DMS153 (cell line): ENCODE measurements at places on chromosomes 16 and 17.

GRCh38 chr16:10950393-10950792 lies 6.0 kb downstream of the CLEC16A start:
- DNase-seq, result no peak

- no peak for DNase-seq
Measured at GRCh38 chr16:25052530-25052929, 37.4 kb upstream of the ARHGAP17 start.

GRCh38 chr17:55273579-55274354 lies 9.0 kb downstream of the HLF start:
- no peak for DNase-seq

GRCh38 chr16:24516900-24517669 lies 22.3 kb upstream of the RBBP6 start:
- DNase-seq, result peak; percentile 78

GRCh38 chr16:24045641-24046040 lies 209.9 kb downstream of the PRKCB start:
- DNase-seq, result peak; percentile 44

GRCh38 chr16:30691907-30692306 lies 7.1 kb upstream of the SRCAP start:
- DNase-seq, result no peak

DNA sequence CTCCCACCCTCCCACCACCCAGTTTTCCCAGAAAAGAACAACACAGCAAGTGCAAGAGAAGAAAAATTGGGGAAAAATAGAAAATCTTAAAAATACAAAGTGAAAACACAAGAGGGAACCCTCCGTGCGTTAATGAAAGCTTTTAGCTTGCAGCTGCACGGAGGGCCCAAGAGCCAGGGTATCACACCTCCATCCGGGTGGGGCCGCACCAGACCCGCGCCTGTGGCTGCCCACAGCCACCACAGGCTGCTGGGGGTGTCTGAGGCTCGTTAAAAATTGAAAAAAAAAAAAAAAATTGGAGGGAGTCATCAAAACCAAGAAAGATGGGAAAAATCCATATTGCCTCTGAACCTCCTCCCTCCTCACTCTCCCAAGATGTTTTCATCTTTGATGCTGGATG lies 18.6 kb downstream of the ENGASE start:
- DNase-seq, result no peak

- DNase-seq, result no peak
Measured at GRCh38 chr16:19315889-19316433, 30.4 kb downstream of the CLEC19A start.

DNA sequence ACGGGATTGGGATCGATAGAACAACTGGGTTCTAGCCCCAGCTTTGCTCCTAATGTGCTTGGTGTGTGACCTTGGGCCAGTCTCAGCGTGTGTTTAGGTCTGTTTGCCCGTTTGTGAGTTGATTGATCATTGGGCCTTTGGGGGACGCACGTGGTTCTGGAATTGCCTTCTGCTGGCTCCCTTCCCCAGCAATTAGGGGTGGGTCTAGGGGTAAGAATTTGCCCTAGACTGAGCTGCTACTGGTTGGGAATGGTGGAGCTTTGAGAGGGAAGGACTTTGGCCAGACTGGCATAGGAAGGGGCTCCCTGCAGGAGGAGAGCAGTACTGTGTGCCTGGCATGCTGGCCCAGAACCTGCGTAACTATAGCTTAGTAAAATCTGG lies 1.5 kb downstream of the SPNS2 start:
- no peak for DNase-seq

- DNase-seq, result no peak
Measured at GRCh38 chr16:27549464-27549745, 308 bp downstream of the GTF3C1 start.

DNA sequence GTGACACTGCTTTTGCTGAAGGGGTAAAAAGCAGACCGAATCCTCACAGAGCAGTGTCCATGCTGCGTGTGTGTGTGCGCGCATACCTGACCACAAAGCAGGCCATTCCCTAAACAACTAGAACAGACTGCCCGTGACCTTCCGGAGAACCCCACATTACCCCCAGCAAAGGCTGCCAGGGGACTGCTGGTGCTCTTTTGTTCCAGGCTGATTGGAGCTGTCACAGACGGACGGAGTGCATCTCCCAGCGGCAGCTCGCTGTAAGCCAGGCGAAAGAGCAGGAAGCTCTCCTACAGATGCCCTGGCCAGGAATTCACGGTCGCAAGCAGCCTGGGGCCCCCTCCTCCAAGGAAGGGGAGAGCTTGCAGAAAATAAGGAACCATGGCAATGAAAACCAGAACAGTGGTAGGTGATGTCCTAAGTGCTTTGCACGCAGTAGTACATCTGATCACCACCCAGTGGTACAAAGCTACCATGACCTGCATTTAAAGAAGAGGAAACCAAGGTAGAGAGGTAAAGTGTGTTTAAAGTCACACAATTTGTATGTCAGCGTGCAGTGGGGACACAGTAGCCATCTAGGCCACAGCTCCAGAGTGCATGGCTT lies 153.4 kb upstream of the DYNLRB2 start:
- no peak for DNase-seq

DNA sequence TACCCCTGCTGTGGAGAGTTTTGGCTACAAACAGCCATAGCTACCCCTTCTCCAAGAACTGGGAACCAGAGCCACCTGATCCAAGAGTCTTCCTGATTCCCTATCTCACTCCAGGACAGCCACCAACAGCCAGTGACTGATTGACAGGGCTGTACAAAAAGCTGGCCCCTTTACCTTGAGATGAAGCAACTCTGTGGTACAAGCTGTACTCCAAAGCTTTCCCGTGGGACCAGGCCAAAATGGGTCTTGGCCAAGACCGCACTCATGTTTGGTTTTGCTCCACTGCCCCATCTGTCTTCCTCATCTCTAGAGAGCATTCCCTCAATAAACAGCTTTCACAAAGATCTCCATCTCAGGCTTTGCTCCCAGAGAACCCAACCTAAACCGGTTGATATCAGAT lies 43.6 kb downstream of the RNF157 start:
- DNase-seq, result no peak

GRCh38 chr16:89052890-89053724 lies 40.5 kb upstream of the ACSF3 start:
- DNase-seq, result peak; percentile 95

- DNase-seq, result peak; percentile 29
Measured at GRCh38 chr17:78745407-78746088, 36.5 kb downstream of the CYTH1 start.

DNA sequence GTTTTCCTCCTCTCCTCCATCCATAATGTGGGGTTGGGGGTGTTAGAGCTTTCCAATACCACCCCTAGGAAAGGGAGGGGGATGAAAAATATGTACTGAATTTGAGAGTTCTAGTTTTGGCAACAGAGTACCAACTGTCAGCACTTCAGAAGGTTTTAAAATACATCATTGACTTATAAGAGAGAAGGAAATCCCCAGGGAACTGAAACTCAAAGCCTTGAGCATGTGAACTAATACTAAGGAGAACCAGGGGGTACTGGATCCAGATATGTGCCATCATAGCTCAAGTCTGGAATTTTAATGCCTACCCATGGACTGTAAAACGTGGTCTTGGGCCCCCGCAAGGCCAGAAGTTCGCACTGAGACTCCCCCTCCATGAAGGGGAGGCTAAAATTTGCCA lies 15.8 kb downstream of the CACNG5 start:
- DNase-seq, result no peak

- DNase-seq, result no peak
Measured at GRCh38 chr17:43769859-43770258, 8.9 kb downstream of the DUSP3 start.

- DNase-seq, result no peak
Measured at GRCh38 chr17:82871056-82871775, 31.4 kb upstream of the ZNF750 start.

DNA sequence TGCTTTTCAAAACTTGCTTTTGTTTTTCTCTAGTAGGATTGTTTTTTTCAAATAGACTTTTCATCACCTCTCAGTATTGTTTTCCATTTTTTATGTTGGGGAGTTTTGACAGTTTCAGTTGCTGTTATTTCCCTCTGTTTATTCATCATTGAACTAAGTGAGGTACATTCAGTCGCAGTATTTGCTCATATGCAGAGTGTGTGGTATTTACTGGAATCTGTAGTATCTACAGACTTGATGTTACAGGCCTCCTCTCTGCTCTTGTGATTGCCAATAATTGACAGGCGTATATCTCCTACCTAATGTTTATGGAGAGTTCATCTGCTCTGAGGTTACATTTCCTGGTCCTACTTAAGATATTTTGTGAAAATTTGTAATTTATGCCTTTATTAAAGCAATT lies 49.6 kb downstream of the COX10 start:
- no peak for DNase-seq

GRCh38 chr17:41891135-41892020 lies 26.2 kb upstream of the KLHL11 start:
- DNase-seq, result no peak

- no peak for DNase-seq
Measured at GRCh38 chr17:57121308-57122042, 36.4 kb downstream of the AKAP1 start.
